CD4-positive, alpha-beta T cell treated with Interleukin-17A for 4 hours (primary cell): ENCODE measurements at places on chromosomes 5 and 9.

GRCh38 chr5:160133918-160134304 lies 14.7 kb upstream of the PWWP2A start:
- no peak for DNase-seq

GRCh38 chr5:122874179-122874875 lies 28.9 kb downstream of the SNX24 start:
- DNase-seq, result no peak

- no peak for DNase-seq
These were observed 9.7 kb downstream of the NOL8 start for GRCh38 chr9:92315456-92315855.

GRCh38 chr9:31821583-31821982 lies 562.9 kb upstream of the ACO1 start:
- no peak for DNase-seq

DNA sequence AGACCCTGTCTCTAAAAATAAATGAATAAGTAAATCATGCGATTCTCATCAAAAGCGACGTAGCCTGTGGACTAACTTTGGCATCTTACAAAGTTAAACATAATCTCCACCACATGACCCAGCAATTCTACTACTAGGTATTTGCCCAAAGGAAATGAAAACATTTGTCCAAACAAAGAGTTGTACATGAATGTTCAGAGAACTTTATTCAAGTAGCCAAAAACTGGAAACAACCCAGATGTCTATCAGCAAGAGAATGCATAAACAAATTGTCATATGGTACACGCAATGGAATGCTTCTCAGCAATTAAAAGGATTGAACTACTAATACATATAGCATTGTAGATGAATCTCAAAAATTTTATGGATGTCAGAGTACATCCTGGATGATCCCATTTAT lies 82.6 kb downstream of the ADRB2 start:
- no peak for DNase-seq

DNA sequence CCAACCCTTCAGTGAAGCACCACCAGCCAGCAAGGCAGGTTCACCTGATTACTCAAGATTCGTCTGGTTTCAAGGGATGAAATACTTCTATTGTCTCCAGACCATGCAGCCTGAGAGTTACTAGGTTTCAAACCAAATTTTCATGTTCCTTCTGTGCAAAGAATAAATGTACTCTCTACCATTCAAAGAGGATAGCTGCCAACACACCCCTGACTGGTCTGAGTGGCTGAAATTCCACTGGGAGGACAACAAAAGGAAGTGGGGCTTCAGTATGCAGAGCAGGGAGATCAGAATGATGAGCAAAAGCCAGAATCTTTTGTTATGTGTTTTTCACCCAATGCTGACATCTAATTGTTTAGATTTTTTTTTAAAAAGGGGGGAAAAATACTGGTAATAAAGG lies 356.3 kb downstream of the BNC2 start:
- DNase-seq, result no peak

DNA sequence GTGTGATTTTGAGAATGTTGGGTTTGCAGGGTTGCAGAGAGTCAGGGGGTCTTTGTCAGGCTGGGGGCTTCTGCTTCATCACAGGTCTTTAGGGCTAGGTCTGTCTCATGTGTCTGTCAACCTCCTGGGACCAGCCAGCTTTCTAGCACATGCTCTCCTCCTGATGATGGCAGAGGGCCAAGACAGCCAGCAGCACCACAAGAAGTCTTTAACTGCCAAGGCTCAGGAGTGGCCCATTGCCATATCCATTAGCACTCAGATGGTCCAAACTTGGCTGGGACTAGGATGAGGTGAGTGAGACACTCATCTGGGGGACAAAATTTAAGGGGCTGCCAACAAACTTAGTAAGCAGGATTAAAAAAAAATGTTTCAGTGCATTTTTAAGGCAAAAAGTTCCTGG lies 384.2 kb upstream of the CDH10 start:
- DNase-seq, result no peak

- DNase-seq, result no peak
These were observed 81.9 kb upstream of the RARS1 start for GRCh38 chr5:168404365-168404764.

DNA sequence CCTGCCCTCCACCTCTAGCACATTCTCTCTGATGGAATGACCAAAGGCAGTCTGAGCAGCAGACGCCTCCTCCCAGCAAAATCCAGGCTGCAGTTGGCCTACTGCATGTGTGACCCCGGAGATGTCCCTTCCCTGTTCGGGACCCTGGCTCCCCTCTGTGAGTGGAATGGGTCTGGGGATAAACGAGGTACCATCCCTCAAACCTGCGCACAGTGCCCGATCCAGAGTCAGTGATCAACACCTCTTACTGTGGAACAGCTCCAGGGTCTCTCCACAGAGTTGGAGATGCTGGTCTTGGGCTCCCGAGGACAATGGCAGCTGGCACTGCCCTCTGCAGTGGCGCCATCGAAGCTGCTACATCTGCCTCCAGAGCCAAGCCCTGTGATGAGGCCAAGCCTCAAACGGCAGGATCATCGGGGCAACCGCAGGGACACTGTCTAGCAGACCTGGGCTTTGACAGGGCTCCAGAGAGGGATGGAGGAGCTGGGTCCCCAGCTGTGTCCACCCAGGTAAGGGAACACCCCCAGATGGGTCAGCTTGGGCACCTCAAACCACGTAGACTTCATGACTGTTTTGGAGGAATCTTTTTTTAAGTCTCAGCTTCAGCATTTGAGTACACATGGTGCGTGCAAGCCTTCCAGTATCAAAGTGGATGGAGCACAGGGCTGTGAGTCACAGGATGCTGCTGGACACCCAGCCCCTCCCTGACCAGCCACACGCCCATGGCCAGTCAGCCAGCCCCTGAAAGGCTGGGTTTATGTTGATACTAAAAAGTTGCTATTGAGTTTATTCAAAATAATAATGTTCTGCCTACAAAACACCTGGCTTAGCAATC lies 13.0 kb downstream of the MED10 start:
- DNase-seq, result no peak

DNA sequence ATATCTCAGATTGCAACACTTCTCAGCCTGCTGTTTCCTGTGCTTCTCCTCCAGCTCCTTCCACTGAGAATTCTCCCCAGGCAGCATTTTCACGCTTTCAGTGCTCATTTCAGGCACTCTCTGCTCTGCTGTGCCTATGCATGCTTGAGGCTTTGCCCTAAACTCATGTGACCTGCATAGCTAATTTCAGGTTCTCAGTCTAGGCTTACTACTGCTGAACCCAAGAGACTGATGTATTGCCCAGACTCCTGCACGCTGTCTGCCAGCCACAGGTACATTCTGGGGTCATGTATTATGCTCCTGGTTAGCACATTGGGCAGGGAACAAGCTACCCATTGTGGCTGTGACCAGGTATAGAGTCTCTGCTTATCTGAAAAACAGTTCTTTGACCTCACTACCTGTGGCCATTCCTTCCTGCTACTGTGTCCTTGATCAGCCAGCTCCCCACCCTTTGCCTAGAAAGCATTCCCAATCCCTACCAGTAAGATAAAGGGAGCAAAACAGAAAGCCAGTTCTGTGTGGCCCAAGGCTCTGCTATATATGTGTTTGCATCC lies 34.7 kb downstream of the PIP5K1B start:
- DNase-seq, result no peak
